ENCODE measurements at places on chromosomes 5 and 9. TPM values are rescaled to one million over a fixed set of nuclear protein-coding genes. Genes with fewer than 3 reads are reported as not detected.

DNA sequence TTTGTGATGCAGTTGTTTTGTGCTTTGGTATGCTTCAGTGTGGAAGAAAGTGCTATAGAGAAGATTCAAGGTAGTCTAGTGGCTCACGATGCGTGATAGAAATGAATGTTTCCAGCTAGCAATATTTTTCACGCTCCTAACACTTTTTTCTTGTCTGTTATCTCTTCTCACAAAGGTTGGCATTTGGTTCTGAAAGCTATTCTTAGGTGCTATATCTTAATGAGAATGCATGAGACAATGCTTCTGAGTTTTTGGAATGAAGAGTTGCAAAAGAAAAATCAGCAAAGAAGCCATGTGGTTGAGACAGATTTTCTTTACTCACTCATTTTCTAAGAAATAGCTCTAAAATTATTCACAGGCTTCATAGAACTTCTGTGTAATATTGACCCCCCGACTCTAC lies 122.6 kb downstream of the PDE8B start:
- no peak for DNase-seq

DNA sequence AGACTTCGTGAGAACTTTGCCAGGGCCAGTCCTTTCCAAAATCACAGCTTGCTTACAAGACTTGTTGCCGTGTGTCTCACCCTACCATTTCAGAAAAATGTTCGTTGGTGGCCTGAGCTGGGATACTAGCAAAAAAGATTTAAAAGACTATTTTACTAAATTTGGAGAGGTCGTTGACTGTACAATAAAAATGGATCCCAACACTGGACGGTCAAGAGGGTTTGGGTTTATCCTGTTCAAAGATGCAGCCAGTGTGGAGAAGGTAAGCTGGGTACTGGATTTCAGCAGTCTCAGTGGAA lies 1.4 kb downstream of the HNRNPAB start:
- no peak for DNase-seq

DNA sequence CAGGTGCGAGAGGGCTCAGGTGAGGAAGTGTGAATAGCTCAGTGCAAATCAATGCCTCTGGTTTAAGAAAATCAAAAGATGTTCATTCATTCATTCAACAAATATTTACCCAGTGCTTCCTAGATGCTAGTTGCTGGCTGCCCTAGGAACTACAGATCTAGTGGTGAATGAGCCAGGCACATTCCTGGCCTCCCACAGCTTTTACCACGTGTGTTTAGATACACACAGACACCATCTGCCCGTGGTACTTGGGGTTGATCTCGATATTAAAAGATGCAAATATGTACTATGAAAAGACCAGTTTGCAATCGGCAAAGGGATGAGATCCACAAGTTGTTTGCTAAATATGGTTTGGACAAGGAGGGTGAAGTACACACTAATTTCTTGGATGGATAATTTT lies 78.2 kb downstream of the GTF3C4 start:
- DNase-seq, result no peak

- DNase-seq, result no peak
Measured at GRCh38 chr5:97075649-97076048, 66.8 kb downstream of the LIX1 start.

KIF20A gene
- 0.83 TPM for total RNA-seq

GRCh38 chr5:126357585-126358342 lies 65.4 kb upstream of the GRAMD2B start:
- DNase-seq, result no peak

DNA sequence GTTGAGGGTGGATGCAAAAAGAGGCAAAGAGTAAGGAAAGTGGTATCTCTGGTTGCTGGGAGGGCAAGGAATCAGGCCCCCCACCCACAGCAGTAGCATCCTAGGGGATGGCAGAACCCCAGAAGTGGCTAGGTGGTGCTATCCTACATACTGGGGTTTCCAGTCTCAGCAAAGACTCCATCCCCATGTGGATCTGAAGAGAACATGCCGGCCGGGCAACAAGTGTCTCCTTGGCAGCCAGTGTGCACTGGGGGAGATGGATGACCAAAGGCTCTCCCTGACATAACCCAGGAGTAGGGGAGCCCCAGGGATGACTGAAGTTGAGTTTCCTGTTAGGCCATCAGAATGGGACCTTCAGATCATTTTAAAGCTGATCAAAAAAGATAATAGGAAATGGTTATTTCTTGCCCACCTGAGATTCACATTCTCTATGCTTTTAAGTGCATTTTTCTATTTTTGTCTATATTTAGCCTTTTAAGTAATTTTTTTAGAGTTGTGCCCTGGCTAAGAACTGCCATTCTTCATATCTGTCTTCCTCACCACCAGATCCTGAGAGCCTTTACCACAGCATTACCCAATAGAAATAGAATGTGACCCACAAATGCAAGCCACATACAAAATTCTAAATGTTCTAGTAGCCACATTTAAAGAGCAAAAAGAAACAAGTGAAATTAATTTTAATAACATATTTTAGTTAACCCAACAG lies 78.7 kb upstream of the SMIM23 start:
- DNase-seq, result no peak

- no peak for DNase-seq
Measured at GRCh38 chr5:36723912-36724311, 117.5 kb downstream of the SLC1A3 start.

GRCh38 chr9:94819161-94819687 lies 92.7 kb downstream of the AOPEP start:
- no peak for DNase-seq

OTULINL gene
- total RNA-seq, result 18.9 TPM

- DNase-seq, result no peak
Measured at GRCh38 chr5:169542811-169543210, 40.8 kb upstream of the SPDL1 start.

DNA sequence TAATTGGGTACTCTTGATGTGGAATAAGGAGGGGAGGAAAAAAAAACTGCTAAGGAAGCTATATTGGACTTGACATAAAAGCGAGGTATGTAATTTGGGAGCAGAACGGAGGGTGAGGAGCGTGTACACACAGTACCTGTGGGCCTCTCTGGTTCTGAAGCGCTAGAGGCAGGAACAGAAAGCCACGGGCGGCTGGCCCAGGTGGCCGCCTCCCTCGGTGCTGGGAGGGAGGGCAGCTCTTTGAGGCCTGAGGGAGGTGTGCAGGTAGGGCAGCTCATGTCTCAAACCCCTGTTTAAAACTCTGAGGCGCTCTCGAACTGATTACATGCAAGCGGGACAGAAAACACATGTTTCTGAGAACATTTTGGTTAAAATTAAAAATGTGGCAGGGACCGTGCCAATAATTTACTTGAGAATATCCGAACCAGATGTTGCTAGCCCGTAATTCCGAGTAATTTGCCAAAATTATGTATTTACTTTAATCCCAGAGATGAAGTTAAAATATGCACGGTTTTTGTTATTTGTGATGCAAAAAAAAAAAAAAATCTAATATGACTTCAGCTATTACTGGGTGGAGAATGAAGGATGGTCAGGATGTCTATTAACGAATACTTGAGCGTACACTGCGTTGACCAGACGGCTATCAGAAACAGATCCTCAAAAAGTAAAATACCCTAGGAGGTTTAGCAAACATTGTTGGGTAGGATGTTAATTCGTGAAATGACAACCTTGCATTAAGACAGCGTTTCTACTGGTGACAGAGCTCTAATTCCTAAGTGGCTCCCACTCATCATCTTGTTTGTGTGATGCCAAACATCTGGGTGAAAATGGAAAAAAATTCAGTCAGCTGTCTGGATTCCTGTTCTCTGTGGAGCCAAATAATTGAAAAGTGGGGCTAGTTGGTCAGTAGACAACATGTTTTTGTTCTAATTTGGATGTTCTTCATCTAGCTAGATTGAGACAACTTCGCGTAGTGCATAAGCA lies 24.4 kb upstream of the STC2 start:
- no peak for DNase-seq

- no peak for DNase-seq
Measured at GRCh38 chr9:37031902-37032301, 2.2 kb downstream of the PAX5 start.

RGS7BP gene
- 7.5 TPM for total RNA-seq

DNA sequence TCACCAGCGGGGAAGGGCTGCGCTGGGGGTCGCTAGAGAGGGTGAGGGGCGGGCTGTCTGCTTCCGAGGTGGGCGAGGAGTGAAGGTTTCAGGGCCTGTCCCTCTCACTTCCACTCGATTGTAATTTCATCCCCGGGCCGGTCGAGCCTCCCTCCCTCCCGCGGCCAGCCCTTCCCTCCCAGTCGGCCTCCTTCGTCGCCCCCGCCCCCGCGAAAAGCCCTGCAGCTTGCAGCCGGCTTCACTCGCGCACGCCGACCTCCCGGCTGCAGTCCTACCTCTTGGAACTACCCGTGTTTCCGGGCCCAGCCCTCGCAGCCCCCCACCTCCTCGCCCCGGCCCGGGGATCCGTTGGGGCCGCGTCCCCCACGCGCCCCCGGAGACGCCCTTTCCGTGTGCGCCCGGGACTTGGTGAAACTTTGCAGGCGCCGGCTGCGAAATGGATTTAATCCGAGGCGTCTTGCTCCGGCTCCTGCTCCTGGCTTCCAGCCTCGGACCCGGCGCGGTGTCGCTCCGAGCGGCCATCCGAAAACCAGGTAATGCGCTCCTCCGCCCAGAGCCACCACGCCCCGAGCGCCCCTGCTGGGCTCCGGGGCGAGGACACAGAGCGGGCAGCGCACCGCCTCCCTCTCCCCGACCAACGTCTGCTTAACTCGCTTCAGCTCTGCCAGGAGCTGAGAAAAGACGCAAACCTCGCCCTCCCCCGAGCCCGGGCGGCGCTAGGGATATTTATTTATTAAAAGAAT lies at the start of gene EGFLAM:
EGFLAM (plus strand) TSS at position 241 of the 743 bp plus-strand sequence; CDS start at position 437, 196 bp downstream.
- no peak for DNase-seq

- no peak for DNase-seq
Measured at GRCh38 chr5:53017383-53017782, 28.2 kb downstream of the ITGA2 start.

Measured in ureter (tissue), 1 donor.